ENCODE measurements at places on chromosomes 11 and 22.

GRCh38 chr11:84812471-84812969 is 814.6 kb downstream of the DLG2 start:
- DNase-seq = no peak

DNA sequence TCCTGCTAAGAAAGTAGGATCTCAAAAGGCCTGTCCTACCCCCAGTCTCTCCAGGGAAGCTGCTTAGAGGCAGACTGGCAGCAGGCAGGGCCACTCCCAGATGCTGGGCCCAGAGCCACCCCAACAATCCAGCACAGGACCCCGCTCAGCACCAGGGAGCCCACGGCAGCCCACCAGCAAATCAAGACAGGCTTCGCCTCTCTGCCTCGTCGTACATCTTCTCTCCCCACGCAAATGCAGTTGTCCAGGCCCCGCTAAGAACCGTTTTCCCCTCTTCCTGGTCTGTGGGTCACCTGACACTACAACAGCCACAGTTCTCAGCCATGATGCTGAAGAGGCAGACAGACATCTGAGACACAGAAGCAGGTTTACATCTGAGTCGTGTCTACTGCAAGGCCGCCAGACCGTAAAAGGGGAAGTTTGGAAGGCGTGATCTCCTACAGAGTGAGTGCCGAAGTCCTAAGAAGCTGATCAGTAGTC is 51.1 kb downstream of the IGSF9B start:
- no peak for DNase-seq

DNA sequence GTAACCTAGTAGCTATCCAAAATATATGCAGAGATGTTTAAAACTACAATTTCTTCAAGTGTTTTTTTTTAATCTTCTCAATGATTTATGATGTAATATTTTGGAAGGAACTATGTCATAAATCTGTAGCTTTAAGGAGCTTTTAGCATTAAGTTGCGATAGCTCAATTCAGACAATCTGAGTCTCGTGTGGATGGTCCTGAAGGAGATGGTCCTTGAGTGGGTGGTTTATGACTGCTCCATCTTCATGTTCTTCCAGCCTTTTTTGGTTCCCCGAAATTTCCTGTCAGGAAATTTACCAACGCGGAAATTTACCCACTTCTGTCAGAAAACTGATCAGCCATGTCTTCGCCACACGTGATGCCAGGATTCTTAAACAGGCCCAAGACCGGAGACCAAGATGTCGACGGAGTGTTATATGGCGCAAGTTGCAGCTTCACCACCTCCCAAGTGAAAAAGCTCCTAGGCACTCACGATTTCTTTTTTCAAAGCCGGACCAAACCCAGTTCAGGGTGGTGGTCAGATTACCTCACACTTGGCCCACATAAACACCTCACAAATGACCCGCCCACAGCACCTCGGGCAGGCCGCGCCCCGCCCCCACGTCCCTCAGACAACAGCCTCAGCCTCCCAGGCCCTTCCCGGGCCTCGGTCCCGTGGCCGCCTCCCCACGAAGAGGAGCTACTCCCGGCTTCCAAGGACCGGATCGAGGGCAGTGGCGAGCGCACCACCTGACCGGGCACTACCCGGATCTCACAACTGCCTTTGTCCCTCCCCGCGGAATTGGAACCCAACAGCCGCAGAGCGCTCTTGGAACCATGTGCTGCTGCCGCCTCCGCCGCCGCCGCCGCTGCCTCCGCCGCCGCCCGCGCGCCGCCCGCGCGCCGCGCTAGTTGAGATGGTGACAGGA is at the start of gene MORC2:
Gene MORC2, minus strand, starts transcription at position 760 of the 909 bp plus-strand sequence. CDS start 885 bp downstream, outside the sequence.
- peak; percentile 89 for DNase-seq

DNA sequence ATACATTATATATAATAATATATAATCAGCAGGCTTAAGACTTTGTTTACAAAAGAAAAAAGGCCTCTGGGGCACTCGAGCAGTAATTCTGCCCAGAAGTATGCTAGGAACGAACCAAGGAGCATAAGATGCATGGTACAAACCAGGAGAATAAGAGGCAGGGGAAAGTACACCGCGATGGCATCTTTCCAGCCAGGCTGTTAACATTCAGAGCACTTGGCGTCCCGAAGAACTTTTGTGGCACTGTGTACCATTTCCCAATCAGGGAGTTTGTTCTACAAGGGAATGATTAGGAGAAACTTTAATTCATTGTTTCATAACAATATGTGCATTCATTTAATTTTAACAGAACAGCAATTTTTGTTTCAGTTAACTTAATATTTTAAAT is 125.1 kb downstream of the WT1 start:
- no peak for DNase-seq

GRCh38 chr22:39851606-39852315 is 41.8 kb downstream of the ENTHD1 start:
- DNase-seq = no peak

GRCh38 chr22:19067696-19068348 is 54.4 kb downstream of the DGCR2 start:
- no peak for DNase-seq

- DNase-seq = peak; percentile 96
Measured at GRCh38 chr11:111735262-111736116, 30.7 kb downstream of the PPP2R1B start.

GRCh38 chr11:118715245-118715831 is 35.9 kb upstream of the TREH start:
- no peak for DNase-seq

DNA sequence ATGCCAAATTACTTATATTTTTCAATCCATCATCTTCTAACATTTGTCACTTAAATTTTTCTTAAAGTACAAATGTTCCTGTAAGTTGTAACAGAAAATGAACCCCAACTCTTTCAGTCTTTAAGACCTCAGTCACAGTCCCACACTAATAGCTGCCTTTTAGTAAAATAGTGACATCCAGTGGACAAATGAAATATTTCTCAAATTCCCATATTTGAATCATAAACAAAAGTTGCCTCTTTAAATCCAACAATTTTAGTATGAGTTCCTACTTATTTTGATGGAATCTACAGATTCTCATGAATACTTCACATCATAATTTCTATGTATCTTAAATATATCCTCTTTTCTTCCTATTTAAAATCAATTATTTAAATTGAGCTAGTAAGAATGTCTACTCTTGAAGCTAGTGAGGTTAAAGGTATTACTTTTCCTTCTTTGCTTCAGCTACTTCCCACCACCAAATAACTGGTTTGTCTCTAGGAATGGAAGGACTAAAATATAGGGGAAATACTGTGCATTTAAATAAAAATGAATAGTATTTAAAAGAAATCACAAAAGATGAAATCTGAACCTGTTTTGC is 9.2 kb downstream of the LIN7C start:
- no peak for DNase-seq

- DNase-seq = no peak
Measured at GRCh38 chr22:41752011-41752970, 48.2 kb upstream of the CCDC134 start.

DNA sequence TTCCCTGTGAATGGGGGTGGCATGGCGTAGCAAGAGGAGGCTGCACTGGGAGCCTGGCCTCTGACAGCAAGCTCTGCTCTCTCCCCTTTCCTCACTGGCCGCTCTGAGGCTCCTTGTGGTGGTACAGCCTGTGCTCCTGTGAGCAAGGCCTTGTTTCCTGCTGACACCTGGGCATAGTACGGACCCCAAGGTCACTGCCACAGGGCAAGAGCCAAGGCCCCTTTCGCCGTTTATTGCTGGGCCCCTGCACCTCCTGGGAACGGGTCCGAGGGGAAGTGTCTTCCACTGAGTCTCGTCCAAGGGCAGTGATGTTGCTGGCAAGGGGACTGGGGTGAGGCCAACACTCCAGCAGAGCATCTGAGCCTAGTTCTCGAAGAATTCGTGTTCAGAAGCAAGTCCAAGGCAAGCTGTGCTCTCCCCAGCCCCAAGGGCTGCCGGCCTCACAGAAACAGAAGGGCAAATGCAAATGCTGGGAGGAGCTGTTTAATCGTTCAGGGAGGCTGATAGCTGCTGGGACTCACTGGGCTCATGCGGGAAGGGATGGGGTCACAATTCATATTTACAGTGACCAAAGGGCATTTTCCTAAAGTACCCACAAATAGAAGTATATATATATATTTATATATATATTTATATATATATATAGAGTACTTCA is 15.9 kb upstream of the TTLL12 start:
- DNase-seq = no peak

DNA sequence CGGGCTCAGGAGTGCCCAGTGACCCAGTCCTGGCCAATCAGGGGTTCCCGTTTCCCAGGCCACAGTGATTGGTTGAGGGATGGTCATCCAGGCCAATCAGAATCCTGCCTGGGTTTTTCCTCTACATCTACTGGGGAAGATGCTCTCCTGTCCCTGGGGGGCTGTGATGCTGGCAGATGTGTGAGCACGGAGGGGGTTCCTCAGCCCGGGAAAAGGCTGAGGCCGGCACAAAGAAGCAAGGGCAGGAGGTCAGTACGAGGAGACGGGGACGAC is 171.2 kb downstream of the CTTN start:
- DNase-seq = no peak

GRCh38 chr11:63710476-63711217 is 29.3 kb downstream of the RTN3 start:
- DNase-seq = no peak

DNA sequence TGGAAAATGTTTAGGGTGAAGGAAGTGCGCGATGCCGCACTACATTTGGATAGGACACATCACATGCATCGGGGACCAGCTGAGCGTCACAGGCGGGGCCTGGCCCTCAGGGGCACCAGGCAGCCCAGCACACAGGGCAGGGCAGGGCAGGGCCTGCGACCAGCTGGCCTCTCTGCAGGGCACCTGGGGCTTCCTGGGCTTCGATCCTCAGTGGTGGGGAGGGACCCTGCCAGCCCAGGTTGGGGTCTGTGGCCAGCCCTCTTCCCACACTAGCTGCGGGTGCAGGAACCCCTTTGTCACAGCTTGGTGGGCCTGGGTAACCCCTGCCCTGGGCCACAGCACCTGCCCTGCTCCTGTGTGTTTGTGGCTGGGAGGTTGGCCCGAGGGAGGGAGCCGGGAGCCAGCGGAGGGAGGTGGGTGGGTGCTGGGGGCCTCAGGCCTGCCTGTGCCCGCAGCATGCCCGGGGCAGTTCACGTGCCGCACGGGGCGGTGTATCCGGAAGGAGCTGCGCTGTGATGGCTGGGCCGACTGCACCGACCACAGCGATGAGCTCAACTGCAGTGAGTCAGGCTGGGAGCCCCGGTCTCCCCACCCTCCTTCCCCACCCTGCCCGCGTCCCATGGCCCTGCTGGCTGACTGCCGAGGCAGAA is 37.9 kb downstream of the ST14 start:
- no peak for DNase-seq

DNA sequence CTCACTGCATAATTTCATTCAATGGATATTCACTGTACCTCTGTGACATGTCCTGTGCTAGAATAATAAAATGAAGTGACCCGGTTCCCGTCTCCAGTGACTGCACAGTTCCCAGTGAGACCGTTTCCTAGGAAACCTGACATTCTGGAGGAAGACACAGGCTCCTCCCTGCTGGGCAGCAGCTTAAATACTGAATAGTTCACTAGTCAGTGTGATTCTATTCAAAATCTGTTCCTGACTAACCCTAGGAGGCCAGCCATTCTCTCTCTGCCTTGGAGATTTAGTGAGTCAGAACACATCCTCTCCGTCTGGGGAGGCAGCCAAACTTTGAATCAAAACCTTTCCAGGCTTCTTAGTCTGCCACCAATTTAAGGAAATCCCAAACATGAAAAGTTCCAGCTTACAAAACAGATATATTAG is 11.3 kb downstream of the TRIM66 start:
- DNase-seq = no peak

All from vagina (tissue), 2 donors.